ENCODE measurements at places on chromosomes 3 and 15.
A peak's percentile ranks its signal among the peaks of the same experiment; 100 is the strongest.

GRCh38 chr15:57565311-57565710 lies 26.4 kb upstream of the MYZAP start:
- DNase-seq = no peak

DNA sequence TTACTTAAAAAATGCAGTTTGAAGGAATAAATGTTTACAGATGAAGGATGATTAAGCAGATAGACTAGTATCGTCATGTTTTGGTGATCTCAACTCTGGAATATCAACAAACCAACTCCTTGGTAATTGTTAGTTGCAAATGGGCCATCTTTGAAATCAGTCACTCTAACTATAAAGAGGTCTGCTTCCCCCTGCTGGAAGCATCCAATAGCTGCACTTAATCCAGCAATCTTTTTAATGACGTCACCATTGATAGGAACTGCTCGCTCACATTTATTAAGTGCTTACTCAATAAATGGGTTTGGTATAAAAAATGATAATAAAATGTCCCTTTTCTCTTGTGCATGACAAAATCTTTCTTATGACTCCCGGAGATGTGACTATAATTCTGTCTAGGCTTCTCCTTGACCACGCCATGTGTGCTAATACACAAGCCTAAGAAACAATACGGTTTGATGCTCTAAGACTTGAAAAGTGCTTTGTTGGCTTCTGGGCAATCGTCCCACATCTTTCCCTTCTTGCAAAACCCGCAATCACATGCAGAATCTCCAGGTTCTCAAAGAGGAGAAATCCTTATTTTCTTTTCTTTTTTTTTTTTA lies 227.6 kb upstream of the POU1F1 start:
- peak; percentile 14 for DNase-seq

- no peak for DNase-seq
Measured at GRCh38 chr3:12371525-12372140, 82.8 kb downstream of the PPARG start.

DNA sequence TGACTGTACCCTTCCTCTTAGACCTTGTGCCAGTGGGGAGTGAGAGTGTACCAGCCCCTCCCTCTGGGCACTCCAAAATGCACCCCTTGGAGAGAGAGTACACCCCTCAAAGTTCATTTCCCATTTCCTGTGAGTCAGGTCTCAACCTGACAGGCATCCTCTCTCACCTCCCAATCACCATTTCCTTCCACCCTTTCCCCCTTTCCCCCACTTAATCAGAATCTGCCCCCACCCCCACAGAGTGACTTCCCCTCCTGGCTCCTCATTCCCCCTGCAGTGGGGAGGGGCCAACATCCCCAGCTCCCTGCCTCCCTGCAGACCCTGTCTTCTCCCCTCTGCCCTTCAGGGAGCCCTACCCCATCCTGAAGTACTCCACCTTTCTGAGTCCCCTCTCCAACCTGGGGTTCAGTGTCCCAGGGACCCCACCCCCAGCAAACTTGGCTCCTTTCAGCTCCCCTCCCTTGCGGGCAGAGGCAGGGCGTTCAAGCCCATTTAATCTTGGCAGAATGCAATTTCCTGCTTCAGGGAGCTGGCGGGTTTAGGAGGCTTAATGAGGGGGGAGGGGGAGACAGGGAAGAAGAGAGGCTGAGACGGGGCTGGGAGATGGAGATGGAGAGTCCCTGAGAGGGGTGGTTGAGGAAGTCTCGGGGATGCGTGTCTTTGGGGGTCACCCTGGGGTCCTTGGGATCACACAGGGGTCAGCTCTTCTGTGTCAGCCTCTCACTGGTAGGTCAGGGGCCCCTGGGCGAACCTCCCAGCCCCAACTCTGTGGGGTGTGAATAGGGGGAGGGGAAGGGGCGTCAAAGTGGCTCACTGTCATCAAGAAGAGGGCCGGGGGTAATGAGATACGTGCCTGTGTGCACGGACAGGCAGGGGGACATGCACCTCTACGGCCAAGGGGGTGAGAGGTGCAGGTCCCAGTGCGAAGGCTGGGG lies 16.6 kb upstream of the SEMA3F start:
- peak; percentile 81 for DNase-seq

GRCh38 chr15:38048001-38048455 lies 113.6 kb downstream of the TMCO5A start:
- no peak for DNase-seq

DNA sequence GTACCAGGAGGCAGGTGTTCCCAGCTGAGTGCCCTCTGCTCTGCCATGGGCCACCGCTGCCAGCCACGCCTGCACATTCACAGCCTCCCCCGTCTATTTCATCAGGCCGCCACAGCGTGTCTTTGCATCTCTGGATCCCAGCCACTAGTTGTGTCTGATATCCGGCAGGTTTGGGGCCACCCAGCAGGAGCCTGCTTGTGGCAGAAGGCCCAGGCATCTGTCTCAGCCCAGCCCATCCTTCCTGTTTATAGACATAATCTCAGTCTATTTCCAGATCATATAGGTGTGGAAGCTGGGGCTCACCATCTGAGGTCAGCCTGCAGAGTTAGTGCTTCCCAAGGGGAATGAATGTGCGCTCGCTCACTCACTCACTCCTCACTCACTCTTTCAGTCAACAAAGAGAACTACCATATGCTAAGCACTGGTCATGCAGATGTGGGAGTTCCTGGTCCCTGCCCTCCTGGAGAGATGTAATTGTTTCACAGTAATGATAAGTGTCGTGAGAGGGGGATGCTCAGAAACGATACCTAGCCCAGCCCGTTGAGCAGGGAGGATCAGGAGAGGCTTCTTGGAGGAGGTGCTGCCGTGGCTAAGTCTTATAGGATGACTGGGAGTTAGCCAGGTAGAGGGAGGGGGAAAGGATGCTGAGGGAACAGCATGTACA lies 60.6 kb downstream of the FGD5 start:
- no peak for DNase-seq

GRCh38 chr3:50318615-50319014 lies 3.9 kb downstream of the HYAL2 start:
- no peak for DNase-seq

- DNase-seq = no peak
Measured at GRCh38 chr15:65653341-65653740, 31.6 kb downstream of the SLC24A1 start.
